Activated T-helper 1 cell treated with anti-CD3 and anti-CD28 coated beads, Interleukin-2, amount 50 U/mL, for 16 hours (primary cell): ENCODE measurements at places on chromosomes 3 and 15.

DNA sequence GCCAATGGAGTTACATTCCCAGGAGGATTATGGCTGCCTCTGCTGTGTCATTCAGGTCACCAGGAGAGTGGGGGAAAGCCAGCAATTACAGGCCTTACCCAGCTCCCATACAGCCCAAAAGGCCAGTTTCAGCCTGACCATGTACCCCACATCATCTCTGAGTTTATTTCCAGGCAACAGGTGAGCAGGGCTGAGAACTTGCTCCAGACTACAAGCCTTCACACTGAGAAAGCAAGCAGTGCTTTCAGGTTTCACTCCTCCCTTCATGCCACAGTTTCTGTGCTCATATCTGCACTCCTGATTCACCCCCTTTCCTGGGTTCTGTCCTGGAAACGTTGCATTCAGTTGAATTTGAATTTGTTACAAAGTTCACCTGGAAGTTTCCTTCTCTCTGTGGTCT lies 68.1 kb upstream of the ABI3BP start:
- DNase-seq: no peak

GRCh38 chr3:171508206-171508605 lies 48.0 kb upstream of the TNIK start:
- DNase-seq: no peak

- no peak for DNase-seq
Measured at GRCh38 chr3:122947738-122948137, 79.8 kb downstream of the SEMA5B start.

DNA sequence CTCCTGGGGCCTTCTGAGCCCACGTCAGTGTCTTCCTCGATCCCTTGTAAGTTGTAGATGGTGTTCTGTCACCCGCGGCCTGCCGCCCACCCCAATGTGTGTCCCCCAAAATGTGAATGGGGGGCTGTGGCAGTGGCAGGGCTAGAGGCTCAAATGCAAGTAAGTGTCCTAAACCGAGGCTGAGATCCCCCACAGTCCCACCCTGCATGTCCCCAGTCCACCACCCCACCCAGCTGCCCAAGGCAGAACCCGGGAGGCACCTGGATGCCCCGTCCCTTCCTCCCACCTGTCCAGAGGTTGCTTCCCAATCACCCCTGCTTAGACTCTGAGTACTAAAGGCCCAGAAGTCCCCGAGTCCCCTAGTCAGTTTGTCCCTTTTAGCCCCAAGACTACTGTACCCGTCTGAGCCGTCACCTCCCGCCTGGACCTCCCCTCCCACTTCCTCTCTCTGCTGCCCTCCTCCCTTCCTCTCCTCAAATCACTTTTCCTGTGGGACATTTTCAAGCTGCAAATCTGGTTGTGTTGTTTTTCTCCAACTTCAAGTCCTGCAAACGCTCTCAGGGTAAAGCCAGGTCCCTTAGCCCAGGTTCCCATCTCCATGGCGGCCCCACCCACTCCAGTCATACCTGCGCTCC lies 11.8 kb upstream of the PLXND1 start:
- no peak for DNase-seq

DNA sequence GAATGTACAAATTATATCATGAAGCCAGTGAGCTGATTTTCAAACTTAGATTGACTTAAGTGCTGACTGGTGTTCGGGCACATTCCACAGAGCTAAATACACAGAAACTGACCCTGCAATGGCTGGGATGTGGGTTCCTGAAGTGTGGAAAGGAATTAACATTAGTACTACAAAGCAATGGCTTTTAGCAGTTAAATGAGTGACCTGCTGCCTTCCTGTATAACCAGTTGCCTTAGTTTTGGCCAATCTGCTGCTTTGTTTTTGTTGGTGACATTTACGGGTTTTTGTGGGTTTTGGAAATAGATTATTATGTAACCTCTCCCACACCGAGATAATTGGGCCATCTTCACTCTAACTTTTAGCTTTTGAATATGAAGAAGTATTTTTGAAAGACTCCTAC lies 2.4 kb upstream of the SKIC8 start:
- DNase-seq: no peak

DNA sequence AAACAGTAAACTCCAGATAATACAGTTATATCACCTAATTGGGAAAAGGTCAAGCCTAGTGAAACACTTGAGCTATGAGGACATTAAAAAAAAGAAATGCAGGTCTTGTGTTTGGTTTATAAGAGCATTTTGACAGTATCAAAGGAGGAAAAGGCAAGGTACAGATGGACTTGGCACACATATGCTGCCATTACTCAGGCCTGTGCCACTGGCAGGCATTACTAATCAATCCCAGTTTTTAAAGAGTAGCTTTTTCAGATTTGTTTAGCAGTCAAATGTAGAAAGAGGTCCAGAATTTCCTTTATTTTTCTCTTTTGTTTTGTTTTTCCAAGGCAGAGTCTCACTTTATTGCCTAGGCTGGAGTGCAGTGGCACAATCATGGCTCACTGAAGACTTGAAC lies 38.9 kb downstream of the MDFIC2 start:
- no peak for DNase-seq

DNA sequence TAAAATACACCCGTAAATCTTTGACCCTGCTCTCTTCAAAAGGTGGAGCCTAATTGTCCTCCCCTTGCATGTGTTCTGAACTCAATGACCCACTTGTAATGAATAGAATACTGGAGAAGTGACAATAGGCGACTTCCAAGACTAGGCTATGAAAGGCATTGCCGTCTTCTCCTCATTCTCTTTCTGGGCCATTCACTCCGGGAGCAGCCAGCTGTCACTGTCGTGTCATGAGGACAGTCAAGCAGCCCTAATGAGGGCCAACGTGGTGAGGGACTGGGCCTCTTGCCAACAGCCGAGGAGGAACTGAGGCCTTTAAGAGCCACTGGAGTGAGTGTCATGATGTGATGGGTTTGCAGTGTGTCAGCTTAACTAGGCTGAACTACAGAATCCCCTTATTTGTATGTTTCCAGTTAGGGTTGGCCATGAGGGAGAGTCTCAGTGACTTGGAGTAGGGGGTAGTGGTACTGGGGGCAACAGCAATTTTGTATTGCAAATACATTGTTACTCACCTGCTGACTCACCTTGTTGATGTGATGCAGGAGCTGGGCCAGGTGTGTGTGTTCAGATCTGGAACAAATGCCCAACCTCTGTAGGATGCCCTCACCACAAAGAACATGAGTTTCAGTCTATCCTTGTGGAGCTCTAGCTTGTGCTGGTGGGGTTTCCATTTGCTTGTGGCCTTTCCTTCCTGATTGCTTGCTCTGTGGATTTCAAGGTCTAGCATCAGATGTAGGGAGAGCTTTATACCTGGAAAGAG lies 188.5 kb upstream of the PROK2 start:
- no peak for DNase-seq

GRCh38 chr15:81573098-81573746 lies 199.2 kb upstream of the TMC3 start:
- DNase-seq: no peak

DNA sequence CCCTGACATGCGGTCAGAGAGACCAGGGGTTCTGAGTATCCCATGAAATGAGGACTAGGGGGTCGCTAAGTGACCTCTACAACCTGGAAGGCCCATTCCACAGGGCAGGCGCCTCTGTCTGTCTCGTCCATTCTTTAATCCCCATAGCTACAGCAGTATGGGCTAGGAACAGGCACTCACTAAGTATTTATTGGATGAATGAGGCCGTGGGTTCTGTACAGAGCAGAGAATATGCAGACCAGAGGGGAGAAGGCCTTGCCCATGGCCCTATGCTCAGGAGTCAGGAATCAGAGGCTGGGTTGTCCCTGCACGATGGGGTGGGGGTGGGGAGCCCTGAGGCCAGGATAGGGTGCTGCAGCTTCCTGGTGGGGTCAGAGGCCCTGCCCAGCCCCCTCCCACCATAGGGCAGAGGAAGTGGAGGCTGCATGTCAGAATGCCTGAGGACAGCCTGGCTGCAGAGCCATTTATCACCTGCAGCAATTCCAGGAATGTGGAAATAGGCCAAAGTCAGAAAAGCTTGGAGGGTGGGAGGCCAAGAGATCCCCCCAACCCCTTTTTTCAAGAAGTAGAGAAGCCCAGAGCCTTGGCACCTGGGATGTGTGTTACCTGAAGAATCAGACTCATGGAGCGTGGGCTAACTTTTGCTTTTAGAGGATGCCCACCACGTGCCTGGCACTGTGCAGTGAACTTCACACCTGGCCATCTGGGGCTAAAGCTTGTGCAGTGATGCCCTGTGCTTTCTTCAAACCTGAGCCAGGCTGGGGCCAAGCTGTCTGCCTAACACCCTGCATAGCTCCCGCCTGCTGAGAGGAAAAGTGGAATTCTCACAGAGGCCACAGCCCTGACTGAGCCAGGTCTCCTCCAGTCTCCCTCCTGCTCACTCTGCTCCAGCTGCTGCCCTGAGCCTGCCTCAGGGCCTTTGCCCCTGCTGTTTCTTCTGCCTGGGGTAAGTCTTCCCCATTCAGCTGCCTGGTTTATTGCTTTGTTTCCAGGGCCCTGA lies 109.4 kb downstream of the WNT7A start:
- no peak for DNase-seq

DNA sequence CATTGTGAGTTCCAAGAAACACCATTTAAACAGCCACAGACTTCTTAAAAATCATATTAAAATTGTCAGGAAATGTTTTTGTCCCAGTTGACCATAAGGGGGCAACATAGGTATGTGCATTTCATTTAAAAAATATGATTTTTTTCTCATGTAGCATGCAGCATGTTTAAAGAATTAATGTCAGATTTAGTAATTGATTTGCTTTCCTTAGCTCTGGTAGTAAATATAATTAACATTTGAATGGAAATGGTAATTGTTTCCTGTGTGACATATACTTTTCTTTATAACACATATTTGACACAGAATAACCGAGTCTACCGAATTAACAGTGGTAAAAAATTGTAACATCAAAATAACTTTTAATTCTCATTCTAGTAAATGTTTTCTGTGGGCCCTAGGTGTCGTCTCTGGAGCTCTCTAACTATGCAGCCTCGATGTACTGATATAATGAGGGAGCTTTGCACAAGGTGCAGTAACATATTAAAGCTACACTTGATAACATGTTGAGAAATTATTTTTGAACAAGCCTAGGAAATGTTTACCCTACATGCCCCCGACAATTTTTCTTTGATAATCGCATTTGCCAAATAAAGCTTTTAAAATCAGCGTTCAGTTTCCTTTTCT lies 34.9 kb downstream of the NXPE3 start:
- no peak for DNase-seq
